ENCODE measurements at places on chromosomes 16 and 17.

- DNase-seq = no peak
Observed at GRCh38 chr17:48791128-48792032, 25.6 kb downstream of the TTLL6 start.

DNA sequence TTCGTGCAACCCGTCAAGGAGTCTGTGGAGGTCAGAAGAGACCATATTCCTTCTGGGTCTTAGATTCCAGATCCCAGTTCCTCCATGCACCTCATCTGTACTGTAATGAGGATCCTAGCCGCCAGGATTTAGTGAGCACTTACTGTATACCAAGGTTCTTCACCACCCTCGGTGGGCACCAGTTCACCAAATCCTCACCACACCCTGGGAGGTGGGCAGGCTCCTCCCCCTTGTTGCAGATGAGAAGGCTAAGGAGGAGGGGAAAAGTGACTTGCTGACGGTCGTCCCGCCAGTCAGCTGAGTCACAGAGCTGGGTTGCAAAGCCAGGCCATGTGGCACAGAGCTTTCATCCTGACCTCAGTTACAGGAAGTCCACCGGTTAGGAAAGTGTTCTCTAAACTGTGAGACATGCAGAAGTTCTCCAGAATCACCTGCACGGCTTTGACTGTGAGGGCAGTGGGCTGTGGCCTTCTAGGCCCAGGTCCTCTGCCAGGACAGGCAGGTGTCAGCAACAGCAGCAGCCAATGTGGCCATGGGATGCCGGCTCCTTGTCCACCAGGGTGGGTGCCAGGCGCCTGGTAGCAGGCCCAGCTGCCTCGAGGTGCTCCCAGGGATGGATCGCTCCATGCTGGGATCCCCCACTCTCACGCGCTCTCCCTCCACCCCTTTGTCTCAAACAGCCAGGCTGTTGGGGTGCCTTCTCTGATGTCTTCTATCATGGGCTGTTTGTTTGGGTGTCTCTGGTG lies 240.3 kb upstream of the GSE1 start:
- DNase-seq = no peak

DNA sequence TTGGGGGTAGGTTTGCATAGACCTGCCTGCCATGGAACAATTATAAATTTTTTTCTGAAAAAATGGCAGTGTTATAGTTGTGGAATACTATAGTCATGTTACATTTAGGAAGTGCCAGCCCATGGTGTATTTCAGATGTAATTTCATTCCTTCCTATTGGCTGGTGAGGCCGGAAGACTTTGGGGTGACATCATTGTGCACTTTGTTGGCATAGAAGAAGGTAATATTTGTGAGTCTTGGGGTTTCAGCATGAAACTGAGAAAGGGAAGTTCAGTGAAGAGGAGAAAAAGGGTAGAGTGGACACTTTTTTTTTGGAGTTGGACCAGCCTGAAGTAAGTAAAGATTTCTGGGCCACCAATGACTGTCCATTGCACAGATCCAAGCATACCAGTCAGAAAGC lies 16.0 kb upstream of the HEATR6 start:
- no peak for DNase-seq

DNA sequence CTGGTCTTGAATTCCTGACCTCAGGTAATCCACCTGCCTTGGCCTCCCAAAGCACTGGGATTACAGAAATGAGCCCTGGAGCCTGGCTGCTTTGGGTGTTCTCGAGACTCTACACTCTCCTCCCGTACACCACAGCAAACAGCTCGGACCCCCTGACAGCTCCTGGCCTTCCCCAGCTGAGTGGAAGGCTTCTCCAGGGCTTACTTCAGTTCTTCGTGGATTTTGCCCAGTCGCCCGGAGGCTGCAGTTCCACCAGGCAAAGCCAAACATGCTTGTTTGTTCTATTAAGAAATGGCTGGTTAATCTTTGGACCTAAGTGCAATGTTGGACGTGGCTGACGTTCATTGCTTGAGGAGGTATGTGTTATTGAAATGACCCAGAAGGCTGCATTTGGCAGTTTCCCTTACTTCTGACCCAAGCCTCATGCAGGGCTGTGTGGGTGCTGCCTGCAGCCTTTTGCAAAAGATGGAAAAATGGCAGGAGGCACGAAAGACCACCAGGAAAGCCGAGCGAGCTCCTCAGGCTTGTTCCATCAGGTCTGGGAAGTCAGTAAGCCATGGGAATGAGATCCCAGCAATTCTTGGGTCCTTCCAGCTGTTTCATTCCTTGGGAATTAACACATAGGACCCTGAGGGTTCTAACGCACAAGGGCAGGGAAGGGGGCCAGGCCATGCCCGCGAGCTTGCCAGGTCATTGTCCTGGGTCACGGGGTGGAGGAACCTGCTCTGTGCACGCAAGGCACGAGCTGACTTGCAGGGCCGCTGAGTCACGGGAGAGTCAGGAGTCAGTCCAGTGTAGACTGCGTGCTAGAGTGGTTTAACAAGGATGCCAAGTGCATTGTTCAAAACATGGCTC lies 23.9 kb upstream of the KLHDC4 start:
- no peak for DNase-seq

DNA sequence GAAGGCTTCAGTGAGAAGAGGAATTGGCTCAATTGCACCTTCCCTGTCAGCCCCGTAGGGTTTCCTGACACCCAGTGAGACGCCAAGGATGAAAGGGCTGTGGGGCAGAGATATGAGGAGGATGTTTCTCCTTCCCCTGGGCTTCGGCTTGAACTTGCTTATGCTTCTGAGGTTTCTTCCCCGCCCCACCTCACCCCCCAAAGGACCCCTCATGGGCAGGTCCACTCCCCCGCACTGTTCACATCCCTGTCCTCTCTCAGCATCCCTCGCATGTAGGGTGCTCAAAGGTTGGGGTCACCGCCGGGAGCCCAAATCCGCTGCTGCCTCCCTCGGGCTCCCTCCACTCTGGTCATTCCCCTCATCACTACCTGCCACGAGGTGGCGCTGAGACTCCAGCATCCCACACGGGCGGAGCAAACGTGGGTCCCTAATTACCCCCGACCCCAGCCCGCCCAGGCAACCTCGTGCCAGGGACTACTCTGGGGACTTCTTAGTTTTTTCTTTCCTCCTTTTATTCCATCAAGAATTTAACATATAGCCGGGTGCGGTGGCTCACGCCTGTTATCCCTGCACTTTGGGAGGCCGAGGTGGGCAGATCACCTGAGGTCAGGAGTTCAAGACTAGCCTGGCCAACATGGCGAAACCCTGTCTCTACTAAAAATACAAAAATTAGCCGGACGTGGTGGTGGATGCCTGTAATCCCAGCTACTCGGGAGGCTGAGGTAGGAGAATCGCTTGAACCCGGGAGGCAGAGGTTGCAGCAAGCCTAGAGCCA lies 3.3 kb upstream of the TRARG1 start:
- no peak for DNase-seq

GRCh38 chr17:40483679-40484078 lies 17.7 kb downstream of the TNS4 start:
- no peak for DNase-seq

DNA sequence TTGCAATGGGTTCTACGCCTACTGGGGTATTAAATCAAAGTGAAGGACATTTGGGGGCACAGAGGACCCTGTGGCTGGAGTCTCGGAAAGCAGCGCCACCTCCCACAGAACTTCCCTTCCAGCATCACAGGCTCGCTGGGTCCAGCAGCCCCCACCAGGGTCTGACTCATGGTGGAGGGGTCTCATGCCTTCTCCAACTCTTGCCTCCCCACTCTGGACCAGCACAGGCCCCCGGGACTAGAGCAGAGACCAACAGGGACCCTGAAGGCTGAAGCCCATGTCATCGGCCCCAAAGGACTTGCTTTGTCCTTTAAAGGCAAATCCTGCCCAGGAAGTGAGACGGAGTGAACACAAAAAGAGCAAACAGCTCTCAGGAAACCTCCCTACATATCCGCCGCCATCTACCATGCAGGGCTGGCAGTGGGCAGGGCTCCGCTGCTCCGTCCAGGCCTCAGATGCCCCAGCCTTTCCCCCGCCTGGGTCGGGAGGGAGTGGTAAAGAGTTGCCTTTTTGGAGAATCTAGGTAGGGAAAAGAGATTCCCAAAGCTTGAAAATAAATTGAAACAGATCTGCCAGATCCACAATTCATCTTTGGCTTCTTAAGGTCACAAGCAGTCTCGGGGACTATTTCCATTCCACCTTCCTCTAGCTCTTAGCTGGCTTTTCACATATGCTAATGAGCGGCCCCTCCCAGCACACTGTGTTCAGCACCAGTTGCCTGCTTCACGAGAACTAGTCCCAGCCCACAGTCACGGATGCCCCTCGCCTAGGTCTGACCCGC lies 2.1 kb upstream of the GPRC5C start:
- DNase-seq = no peak

All from NCI-H1048 (cell line).